ENCODE measurements at places on chromosomes 6 and 20. TPM values are rescaled to one million over a fixed set of nuclear protein-coding genes. Genes with fewer than 3 reads are reported as not detected.

Gene HDGFL1
- polyA plus RNA-seq = not detected

Gene OGFR
- polyA plus RNA-seq = 64.2 TPM

Gene RAET1G
- polyA plus RNA-seq = not detected

Gene PLN
- polyA plus RNA-seq = 0.49 TPM

Gene CDH4
- 0.22 TPM for polyA plus RNA-seq

Gene SIGLEC1
- not detected for polyA plus RNA-seq

Gene C6orf163
- polyA plus RNA-seq = 0.16 TPM

Data from CD8-positive, alpha-beta memory T cell (primary cell).